Vagina (tissue), 2 donors: ENCODE measurements at places on chromosomes 13 and 19.

DNA sequence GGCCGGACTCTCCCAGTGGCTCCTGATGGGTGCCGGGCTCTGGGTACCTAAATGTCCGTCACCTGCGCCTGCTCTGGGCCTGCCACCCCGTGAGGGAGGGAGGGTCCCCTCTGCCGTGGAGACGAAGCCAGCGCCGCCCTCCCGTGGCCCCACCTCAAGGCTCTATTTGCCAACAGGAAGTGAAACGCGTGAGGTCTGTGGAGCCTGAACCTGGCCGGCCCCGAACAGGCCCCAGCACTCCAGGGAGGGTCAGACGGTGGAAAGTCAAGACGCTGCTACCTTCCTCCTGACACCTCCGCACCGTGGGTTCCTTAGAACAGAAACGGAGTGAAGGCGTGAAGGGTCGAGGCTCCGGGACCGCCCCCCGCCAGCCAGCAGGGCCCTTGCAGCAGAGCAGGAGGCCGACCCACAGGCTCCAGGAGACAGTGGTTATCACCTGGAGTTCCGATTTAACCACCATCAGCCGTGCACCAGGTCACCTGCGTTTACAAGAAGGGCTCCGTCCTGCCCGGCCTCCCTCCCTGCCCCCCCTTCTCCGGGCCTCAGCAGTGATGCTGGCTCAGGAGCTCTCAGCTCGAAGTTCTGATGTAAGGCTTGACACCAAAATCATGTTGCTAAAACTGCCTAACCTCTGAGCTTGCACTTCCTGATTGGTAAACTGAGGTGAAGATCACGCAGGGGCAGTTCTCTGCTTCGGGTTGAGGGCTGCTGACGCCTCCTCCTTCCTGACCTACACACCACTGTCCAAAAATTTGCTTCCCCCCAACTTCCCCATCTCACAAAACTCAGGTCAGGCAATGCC is 50.9 kb upstream of the C13orf46 start:
- no peak for DNase-seq

GRCh38 chr19:4713384-4713951 is 10.2 kb downstream of the DPP9 start:
- no peak for DNase-seq

DNA sequence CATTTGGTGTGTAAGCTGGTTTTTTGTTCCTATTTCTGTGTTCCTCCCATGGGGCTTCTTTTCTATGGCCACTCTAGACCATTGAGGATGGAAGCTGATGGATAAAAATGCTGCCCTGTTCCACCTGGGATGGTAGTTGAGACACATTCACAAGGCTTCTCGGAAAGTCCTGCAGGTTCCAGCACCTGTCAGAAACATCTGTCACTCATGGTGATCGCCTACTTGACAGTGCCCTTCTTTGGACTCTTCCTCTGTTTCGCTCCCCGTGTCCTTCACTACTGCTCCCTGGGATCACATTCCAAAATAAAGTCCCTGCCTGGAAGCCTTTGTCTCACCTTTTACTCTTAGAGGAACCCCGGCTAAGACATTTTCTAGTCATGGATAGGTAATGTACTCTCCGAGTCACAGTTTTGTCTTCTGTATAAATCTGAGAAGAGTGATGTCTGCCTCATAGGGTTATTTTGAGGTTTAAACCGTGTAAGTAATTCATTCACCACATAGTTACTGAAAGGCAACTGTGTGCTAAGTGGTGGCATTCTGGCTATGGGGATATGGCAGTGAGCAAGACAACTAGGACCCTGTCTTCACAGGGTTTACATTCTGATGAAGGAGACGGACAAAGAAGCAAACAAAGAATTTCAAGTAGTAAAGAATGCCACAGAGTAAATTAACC is 21.0 kb downstream of the UBAC2 start:
- no peak for DNase-seq

- DNase-seq = no peak
These were observed 3.3 kb upstream of the ICAM4 start for GRCh38 chr19:10283301-10284064.

DNA sequence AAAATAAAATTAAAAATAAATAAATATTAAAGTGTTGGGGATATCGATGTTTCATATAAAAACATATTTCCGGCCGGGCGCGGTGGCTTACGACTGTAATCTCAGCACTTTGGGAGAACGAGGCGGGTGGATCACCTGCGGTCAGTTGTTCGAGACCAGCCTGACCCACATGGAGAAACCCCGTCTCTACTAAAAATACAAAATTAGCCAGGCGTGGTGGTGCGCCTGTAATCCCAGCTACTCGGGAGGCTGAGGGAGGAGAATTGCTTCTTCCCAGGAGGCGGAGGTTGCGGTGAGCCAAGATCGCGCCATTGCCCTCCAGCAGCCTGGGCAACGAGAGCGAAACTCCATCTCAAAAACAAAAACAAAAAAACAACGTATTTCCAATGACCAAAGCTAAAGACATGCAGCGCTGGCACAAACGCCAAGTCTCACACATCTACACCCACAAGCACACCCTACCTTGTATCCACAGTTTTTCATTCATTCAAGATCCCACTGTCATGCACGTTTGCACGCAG is 907 bp downstream of the ZNF569 start:
- no peak for DNase-seq

GRCh38 chr19:52962394-52963246 is at the start of gene ZNF816:
Gene ZNF816 (minus strand): TSS chr19:52962881. CDS start chr19:52956089, 6,792 bp downstream.
- peak; percentile 96 for DNase-seq

DNA sequence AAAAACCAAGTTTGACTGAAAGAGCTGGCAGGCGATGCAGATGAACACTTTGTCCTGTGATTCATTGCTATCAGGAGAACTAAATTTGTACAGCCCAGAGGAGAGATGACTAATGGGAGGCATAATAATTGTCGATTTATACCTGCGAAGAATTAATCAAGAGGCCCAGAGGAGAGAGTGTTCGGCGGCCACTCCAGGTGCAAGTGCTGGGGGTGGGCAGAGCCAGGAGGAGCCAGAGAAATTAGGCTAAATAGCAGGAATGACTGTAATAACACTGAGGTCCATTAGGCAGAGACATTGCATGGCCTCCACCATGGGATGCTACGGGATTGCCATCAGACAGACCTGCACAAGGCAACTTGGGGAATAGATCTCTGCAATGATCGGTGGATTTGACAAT is 107.7 kb upstream of the UQCRFS1 start:
- no peak for DNase-seq

DNA sequence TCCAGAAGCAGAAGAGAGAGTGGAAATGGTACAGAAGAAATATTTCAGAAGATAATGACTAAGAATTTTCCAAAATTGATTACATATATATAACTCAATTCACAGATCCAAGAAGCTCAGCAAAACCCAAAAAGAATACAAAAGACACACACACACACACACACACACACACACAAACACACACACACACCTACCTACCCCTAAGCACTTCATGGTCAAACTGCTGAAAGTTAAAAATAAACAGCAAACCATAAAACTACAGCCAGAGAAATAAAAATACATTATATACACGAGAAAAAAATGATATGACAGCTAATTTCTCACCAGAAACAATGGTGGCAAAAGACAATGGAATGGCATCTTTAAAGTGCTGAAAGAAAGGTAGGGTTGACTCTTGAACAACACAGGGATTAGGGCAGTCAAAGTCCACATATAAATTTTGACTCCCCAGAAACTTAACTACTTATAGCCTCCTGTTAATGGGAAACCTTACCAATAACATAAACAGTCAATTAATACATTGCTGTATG is 49.2 kb downstream of the DIAPH3 start:
- DNase-seq = no peak

GRCh38 chr19:41330481-41330880 is 20.5 kb downstream of the CCDC97 start:
- no peak for DNase-seq

GRCh38 chr13:39335721-39336120 is 267.3 kb downstream of the LHFPL6 start:
- DNase-seq = no peak

DNA sequence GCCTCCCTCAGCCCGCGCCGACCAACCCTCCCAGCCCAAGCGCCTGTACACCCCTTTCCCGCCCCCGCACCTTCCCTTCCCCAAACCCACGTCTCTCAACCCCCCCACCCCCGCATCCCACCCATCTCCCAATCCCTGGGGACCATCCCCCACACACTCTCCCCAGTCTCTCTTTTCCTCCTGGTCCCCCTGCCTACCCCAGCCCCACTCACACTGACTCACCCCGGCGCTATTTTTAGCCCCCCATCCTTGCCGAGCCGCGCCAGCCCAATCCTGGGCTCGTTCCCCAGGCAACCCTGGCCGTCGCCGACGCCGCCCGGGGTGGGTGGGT is 11.7 kb downstream of the CIC start:
- no peak for DNase-seq

- DNase-seq = no peak
These were observed 18.8 kb downstream of the CYTH2 start for GRCh38 chr19:48487948-48488347.

- DNase-seq = no peak
These were observed 598.6 kb upstream of the PCDH20 start for GRCh38 chr13:62014299-62014698.

GRCh38 chr13:95360464-95361097 is 59.3 kb upstream of the ABCC4 start:
- DNase-seq = no peak

DNA sequence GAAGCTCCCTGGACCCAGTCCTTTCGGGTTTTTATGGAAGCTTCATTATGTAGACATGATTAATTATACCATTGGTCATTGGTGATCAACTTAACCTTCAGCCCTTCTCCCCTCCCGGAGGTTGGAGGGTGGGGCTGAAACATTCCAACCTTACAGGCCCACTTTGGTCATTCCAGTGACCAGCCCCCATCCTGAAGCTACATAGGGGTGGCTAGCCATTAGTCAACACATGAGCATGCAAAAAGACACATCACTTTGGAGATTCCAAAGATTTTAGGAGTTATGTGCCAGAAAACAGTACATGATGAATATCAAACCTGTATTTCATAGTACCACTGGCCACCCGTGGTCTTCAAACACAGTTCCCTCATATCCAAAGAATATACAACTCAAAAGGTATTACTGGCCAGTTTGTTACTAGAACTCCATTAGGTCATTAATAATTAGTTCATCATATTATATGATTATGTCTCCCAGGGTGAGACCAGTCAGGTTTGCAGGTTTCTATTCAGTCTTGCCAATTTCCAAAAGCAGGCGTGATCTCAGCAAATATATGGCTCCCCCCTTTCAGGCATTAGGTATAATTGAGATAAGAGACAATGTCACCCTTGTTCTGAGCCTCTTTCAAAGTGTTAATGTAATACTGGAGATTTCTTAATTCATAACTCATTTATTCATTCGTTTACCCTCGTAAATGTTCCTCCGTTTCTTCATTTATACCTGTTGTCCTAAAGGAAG is 11.1 kb downstream of the PPP5C start:
- DNase-seq = no peak

- no peak for DNase-seq
These were observed 19.9 kb downstream of the TINCR start for GRCh38 chr19:5547881-5548280.

DNA sequence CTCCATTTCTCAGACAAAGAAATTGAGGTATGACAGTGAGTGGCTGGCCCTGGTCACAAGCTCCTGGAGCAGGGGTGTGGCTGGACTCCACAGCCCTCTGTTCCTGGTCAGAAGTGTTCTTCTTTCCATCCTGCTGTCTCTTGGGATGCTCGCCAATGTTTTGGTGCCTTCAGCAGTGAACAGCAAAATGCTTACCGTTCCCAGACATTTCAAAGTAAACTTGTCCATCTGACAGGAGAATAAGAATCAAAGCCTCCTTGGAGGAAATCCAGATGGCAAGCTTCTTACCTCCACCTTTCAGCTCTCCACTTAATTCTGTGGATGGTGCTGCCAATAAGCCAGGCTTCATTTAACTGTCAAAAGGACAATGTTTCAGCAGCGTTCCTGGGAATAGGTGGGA is 954.1 kb downstream of the UQCRFS1 start:
- no peak for DNase-seq

DNA sequence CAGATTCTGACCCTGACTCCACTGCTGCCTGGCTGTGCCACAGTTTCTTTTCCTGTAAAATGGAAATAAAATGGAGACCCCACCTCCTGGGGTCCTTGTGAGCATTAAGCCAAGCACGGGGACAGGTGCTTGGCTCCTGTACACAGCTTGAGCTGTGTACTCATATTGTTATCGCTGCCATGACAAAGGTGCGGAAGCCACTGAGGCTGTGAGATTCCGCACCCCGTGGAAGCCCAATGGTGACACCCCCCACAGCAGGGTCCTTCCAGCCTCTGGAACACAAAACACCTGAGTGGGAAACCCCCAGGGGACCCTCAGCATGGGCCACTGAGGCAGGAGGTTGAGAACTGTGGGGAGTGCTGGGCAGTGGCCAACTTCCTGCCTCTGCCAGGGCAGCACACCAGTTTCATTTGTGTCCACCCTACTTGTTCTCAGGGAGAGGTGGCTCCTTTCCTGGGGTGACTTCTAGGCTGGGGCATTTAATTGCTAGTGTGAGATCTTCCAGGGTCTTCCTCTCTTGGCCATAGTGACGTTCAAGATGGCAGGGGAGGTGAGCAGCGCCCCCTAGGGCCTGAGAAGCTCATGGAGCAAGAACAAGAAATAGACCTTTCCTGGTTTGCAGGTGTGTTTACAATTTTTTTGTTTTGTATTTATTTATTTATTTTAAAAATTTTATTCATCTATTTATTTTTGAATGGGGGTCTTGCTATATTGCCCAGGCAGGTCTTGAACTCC is 5.4 kb upstream of the JSRP1 start:
- no peak for DNase-seq

- no peak for DNase-seq
These were observed 255.4 kb downstream of the COG6 start for GRCh38 chr13:39910833-39911232.

DNA sequence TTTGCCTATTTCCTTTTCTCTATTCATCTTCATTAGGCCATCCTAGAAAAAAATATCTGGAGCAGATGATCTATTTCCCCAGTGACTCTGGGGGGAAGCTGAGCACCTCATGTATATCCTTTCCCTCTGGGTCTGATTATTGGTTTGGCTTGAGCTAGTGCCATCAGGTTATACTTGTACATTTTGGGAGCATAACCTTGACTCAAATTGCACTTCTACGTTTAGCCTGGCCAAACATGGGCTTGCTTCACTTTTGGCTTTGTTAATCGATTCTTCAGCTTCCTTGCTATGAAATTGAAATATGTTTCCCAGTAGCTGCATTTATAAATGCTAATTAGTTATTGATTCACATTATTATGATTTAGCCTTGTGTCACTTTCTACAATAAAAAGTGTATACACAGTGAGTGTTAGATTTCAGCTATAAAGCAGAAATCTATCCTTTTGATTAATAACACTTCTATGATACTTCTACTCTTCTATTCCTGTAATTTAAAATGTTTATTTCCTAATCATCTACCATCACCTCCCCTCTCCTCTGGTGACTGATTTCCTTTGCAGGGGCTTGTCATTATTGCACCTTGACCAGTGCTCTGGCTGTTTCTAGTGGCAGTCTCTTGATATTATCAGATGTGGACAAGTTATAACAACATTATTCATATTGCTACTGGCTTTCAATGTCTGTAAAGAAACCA is 37.3 kb downstream of the TNFSF11 start:
- no peak for DNase-seq

- no peak for DNase-seq
These were observed 279.6 kb downstream of the PCDH20 start for GRCh38 chr13:61136093-61136492.

- DNase-seq = no peak
These were observed 194.5 kb downstream of the DACH1 start for GRCh38 chr13:71672512-71672911.
